Endodermal cell (in vitro differentiated cells): ENCODE measurements at places on chromosomes 6 and 20. TPM values are rescaled to one million over a fixed set of nuclear protein-coding genes. Genes with fewer than 3 reads are reported as not detected.
A peak's percentile ranks its signal among the peaks of the same experiment; 100 is the strongest.

Gene ASIP
- not detected in 2 replicates for total RNA-seq

GRCh38 chr20:44720621-44720996, 5.4 kb downstream of the CCN5 start:
- no peak overlapping the region for H3K4me3 ChIP-seq
- no peaks in the 10 kb centered on the region for H3K36me3 ChIP-seq
- H3K27me3 ChIP-seq = no peaks in the 10 kb centered on the region
- DNase-seq = peak; percentile 61

GRCh38 chr6:30763618-30764489, 19.5 kb upstream of the IER3 start:
- H3K27me3 ChIP-seq = no peaks in the 10 kb centered on the region
- peak; percentile 90 for DNase-seq
- peak overlapping the region; percentile 62 for H3K4me3 ChIP-seq

Gene BEND3
- 28.4 and 28.6 TPM in 2 replicates for total RNA-seq

- no peak overlapping the region for H3K27ac ChIP-seq
- no peaks in the 10 kb centered on the region for H3K36me3 ChIP-seq
- no peak for DNase-seq
Measured at GRCh38 chr6:5509106-5509505, 247.8 kb downstream of the FARS2 start.

GRCh38 chr20:41279546-41280225, 37.8 kb downstream of the ZHX3 start:
- no peak for DNase-seq
- H3K4me1 ChIP-seq = no peaks in the 10 kb centered on the region
- H3K36me3 ChIP-seq = no peaks in the 10 kb centered on the region
- H3K27ac ChIP-seq = no peak overlapping the region
- H3K27me3 ChIP-seq = peaks cover 7% of the 10 kb centered on the region

Gene CRISP2
- 0.34 TPM in 1 of 2 replicates, not detected in the other for total RNA-seq

DNA sequence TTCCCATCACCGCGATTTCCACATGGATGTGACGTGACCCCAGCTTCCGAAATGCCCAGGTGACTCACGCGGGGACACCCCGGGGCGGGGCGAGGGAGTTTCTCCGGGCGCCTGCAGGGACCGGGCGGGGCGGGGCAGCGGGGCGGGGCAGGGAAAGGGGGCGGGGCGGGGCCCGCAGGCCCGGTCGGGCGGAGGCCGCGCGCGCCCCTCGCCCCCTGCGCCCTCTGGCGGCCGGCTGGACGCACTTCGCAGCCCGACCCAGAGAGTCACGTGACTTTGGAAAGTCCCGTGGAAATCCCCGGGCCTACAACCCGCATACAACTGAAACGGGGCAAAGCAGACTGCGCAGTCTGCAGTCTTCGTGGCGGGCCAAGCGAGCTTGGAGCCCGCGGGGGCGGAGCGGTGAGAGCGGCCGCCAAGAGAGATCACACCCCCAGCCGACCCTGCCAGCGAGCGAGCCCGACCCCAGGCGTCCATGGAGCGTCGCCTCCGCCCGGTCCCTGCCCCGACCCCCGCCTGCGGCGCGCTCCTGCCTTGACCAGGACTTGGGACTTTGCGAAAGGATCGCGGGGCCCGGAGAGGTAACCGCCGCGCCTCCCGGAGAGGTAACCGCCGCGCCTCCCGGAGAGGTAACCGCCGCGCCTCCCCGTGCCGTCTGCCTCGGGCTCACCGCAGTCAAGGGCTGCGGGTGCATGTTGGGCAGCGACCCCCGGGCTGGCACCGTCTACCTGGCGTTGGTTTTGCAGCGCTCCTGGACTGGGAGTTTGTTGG, at the start of gene TNFAIP3:
Gene TNFAIP3, plus strand, starts transcription at position 346 of the 771 bp plus-strand sequence. CDS start 3,969 bp downstream, outside the sequence.
- peaks cover 18% of the 10 kb centered on the region for H3K27me3 ChIP-seq
- no peak within 1 kb of the TSS for H3K27ac ChIP-seq
- H3K4me1 ChIP-seq = peaks cover 7% of the 10 kb centered on the region
- DNase-seq = peak; percentile 93
- peak within 1 kb of the TSS; percentile 85 for H3K4me3 ChIP-seq

GRCh38 chr6:54366667-54367327, 58.6 kb downstream of the TINAG start:
- no peaks in the 10 kb centered on the region for H3K36me3 ChIP-seq
- no peak overlapping the region for H3K27ac ChIP-seq
- H3K4me1 ChIP-seq = no peaks in the 10 kb centered on the region
- no peak overlapping the region for H3K4me3 ChIP-seq
- DNase-seq = no peak

GRCh38 chr6:38495922-38496635, 143.7 kb downstream of the BTBD9 start:
- no peak overlapping the region for H3K27ac ChIP-seq
- H3K36me3 ChIP-seq = no peaks in the 10 kb centered on the region
- no peak overlapping the region for H3K4me3 ChIP-seq
- no peaks in the 10 kb centered on the region for H3K27me3 ChIP-seq

DNA sequence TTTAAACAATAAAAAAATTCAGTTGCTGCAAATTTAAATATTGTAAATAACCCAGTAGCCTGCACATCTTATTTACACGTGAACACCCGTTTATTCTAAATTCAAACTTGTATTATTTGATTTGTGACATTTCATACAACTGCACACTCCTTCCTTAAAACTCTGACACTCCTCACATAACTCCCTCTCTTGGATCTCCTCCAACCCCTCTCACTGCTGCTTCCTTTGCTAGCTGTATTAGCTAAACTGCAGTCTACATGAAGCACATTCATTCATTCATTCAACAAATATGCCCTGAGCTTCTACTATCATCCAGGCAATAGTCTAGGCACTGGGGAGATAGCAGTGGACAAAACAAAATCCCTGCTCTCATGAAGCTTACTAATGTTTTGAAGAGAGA, 47.0 kb downstream of the FBXL4 start:
- no peak overlapping the region for H3K4me3 ChIP-seq
- DNase-seq = no peak
- no peaks in the 10 kb centered on the region for H3K4me1 ChIP-seq
- H3K36me3 ChIP-seq = peaks cover 26% of the 10 kb centered on the region
- H3K27ac ChIP-seq = no peak overlapping the region
- H3K27me3 ChIP-seq = no peaks in the 10 kb centered on the region

GRCh38 chr20:48348022-48348421, 479.8 kb downstream of the PREX1 start:
- H3K4me1 ChIP-seq = no peaks in the 10 kb centered on the region
- no peaks in the 10 kb centered on the region for H3K27me3 ChIP-seq
- H3K4me3 ChIP-seq = no peak overlapping the region
- no peak overlapping the region for H3K27ac ChIP-seq

DNA sequence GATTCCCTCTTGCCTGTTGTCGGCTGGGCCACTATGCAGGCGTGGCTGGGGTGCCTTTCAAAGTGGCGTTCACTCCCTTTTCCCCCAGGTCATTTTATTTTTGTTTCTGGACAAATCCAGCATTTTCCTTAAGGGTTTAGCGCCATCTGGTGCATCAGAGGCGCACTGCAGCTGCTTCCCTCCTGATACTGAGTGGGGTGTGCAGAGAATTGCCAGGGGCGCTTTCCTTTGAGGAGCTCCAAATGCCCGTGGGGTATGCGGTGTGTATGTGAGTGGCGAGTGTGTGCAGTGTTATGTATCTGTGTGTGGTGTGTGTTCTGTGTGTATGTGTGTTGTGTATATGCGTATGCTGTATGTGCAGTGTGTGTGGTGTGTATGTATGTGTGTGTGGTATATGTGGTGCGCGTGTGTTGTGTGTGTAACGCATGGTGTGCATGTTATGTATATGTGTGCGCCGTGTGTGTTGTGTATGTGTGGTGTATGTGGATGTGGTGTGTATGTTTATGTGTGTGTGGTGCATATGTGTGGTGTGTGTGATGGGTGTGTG, 100.1 kb upstream of the AGPAT4 start:
- DNase-seq = peak; percentile 93
- no peaks in the 10 kb centered on the region for H3K27me3 ChIP-seq
- H3K36me3 ChIP-seq = no peaks in the 10 kb centered on the region
- H3K4me1 ChIP-seq = no peaks in the 10 kb centered on the region
- H3K27ac ChIP-seq = no peak overlapping the region
- no peak overlapping the region for H3K4me3 ChIP-seq

DNA sequence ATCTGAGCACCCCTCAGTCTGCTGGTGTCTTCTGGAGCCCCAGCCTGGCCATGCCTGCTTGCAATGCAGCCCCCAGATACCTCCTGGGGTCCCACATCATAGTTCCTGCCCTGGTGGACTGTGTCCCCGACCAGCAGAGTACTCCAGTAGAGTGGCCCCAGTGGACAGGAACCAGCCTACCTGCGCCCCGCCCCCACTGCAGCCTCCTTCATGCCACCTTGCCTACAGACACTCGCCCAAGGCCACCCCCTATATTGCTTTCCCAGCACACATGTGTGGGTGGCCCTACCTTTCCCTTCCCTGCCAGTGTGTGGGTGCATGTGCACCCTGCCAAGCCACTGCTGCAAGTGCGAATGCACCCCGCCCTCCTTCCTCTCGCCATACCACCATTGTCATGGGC, 204.0 kb downstream of the EDN1 start:
- H3K27ac ChIP-seq = no peak overlapping the region
- H3K4me1 ChIP-seq = no peaks in the 10 kb centered on the region
- H3K27me3 ChIP-seq = peaks cover 8% of the 10 kb centered on the region
- no peak overlapping the region for H3K4me3 ChIP-seq
- no peak for DNase-seq
- H3K36me3 ChIP-seq = no peaks in the 10 kb centered on the region
